SK-N-DZ (cell line): ENCODE measurements at places on chromosomes 1 and 21.

DNA sequence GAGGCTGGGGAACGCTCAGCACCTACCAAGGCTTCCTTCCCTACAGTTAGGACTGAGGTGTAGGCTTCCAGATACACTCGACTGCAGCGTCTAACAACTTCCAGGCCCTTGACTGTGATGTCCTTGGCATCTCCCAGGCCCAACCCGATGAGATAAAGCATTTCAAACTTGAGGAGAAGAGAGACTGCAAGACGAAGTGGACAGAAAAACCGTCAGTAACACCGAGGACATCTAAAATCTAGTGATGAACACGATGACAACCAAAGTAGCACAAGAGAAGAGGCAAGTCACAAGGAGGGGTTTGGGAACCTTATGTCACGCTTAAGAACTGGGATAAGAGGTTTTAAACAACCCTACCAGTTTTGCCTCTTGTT lies 314 bp downstream of the DPH5 start:
- DNase-seq: no peak

GRCh38 chr1:109864930-109865612 lies 45.6 kb upstream of the CSF1 start:
- no peak for DNase-seq

GRCh38 chr1:183467687-183468086 lies 4.6 kb upstream of the SMG7 start:
- DNase-seq: no peak

GRCh38 chr1:245704765-245705164 lies 550.0 kb downstream of the KIF26B start:
- no peak for DNase-seq

GRCh38 chr1:228397966-228398365 lies 8.7 kb downstream of the TRIM11 start:
- no peak for DNase-seq

- DNase-seq: no peak
Observed at GRCh38 chr1:209483691-209484090, 99.8 kb upstream of the CAMK1G start.

DNA sequence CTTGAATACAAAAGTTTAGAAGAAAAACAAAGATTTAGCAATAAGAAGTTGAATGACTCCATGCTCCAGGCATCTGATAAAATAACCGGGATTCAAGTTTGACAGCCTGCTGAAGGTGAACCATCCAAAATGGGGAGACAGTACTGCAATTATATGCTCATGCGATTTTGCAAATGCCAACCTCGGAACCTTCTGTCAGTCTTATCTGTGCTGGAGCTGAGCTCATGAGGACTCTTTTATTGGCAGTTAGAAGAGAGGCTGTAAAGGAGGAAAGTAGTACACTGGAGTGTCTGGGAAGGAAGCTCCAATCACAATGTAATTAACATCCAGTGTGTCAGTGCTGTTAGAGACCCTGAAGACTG lies 170.0 kb downstream of the GALNT2 start:
- no peak for DNase-seq

- no peak for DNase-seq
Observed at GRCh38 chr1:204462229-204462561, 32.4 kb downstream of the PIK3C2B start.

DNA sequence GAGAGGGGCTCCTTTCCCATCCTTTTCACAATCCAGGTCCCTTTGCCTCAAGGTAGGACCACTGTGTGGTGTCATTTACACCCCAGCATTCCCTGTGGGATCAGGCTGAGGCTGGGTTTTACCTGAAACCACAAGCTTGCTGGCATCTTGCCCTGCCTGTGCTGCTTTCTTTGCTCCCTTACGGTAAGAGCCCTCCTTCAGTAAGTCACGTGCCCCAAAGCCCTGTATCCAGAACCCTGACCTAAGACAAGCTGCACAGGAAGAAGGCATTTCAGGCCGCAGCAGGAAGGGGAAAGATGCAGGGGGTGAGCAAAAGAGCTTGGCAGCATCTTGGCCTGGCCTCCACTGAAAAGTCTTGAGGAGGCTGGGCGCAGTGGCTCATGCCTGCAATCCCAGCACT lies 58.4 kb downstream of the KLHDC7A start:
- no peak for DNase-seq

DNA sequence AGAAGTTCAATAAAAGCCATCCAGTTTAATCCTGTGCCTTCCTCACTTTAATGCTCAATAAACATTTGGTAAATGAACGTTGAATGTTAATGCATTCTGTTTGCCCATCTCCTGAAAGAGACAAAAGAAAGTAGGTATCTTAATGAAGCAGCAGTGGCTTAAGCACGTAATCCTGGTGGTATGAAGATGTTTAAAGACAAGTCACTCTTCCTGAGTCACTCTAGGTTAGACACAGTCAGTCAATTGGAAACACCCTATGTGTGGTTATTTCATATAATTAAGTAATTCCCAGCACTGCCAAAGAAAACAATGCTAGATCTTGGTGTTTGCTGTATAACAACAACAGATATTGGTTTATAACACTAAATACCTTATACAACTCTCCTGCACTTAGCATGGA lies 334.0 kb upstream of the FMN2 start:
- DNase-seq: no peak

GRCh38 chr1:119372503-119373086 lies 4.0 kb downstream of the HAO2 start:
- DNase-seq: no peak

DNA sequence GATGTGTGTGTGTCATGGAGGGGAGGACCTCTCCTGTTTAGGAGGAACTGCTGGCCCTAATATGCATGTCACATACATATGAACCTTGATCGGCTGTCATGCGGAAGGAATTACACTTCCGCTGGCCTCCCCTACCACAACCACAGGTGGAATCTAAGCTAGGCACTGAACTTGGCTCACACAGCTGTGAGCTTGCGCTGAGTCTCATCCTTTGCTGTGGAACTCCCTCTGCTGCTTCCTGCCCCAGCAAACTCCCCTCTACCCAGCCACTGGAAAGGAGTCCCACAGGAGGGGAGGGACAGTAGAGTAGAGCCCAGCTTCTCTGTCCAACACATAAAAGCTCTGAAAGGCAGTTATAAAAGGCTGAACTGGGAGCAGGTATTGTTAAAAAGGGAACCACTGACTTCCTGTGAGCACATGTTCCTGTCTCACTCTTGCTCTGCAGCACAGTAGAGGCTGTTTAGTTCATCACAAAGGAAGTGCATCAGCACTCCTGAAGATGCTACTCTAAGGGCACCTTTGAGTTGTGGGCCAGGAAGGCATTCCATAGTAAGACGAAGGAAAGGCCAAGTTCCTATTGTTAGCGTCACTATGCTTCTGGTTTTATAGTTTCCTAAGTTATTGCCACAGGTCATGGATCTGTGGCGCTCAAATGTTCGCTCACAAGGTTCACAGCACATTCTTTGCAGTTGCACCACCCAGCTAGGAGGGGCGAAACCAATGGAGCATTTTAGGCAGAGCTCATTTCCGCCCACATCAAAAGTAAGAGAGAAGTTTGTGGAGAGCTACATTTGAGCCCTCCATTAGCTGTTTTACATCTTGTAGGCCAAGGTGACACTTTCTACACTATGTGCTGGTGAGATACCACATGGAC lies 17.7 kb upstream of the PTPRC start:
- DNase-seq: no peak

- DNase-seq: no peak
Observed at GRCh38 chr1:64179588-64179987, 23.8 kb upstream of the UBE2U start.

GRCh38 chr1:227913396-227913763 lies 34.4 kb downstream of the WNT9A start:
- no peak for DNase-seq

- no peak for DNase-seq
Observed at GRCh38 chr21:42265231-42265812, 46.4 kb downstream of the ABCG1 start.

GRCh38 chr1:58781541-58782177 lies 2.2 kb downstream of the JUN start:
- peak; percentile 72 for DNase-seq

DNA sequence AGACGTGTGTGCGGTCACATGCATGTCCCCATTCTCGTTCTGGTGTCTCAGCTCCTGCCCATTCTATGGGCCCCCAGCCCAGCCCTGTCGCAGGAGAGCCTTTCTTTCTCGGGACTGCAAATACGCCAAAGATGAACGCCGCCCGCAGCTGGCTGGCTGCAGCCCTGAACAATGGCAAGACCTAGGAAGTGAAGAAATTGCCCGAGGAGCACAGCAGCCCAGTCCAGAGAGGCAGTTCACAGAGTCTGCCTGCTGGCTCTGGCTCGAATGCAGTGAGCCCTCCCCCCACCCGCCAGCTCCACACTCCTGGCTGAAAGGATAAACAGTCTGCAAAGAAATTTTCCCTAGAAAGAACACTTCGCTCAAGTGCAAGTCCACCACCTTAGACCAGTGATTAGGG lies 23.3 kb downstream of the PAX7 start:
- no peak for DNase-seq

DNA sequence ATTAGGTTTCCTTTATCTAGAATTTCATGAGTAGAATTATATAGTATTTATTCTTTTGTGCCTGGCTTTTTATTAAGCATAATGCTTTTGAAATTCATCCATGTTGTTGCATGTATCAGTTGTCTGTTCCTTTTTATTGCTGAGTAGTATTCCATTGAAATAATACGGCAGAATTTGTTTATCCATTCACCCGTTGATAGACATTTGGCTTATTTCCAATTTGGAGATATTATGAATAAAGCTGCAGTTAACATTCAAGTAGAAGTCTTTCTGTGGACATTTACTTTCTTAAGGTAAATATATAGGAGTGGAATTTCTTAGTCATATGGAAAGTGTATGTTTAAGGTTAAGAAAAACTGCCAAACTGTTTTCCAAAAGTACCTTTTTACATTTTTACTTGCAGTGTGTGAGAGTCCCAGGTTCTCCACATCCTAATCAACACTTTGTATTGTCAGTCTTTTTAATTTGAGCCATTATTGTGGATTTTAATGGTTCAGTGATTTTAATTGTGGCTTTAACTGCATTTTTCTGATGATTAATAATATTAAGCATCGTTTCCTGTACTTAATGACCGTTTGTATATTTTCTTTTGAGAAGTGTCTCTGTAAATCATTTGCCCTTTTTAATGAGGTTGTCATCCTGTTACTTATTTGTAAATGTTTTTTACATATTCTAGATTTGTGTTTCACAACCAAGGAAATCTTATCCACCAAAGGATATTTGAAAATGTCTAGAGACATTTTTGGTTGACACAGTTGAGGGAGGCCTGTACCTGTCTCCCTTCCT lies 22.7 kb downstream of the KCTD3 start:
- no peak for DNase-seq

DNA sequence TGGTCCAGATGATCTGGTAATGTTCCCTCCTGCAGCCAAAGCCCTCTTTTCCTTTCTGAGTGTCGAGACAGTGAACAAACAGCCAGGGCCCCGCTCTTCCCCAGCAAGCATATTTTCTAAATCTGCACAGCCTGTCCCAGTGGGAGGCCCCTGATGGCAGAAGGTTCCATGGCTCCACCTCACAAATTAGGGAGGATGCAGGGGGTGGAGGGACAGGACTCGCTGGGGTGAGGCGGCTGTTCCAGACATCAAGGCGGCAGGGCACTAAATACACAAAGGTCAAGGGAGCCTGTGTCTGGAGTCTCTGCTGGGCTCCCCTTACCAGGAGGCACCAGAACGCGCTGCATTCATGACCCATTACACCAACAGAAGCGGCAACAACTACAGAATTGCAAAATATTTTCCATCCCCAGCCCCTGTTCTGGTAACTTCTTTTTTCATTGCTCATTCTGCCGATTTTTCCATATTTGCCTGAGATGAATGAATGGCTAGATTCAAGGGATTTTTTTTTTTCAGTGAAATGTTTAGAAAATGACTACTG lies 27.0 kb upstream of the PRELP start:
- DNase-seq: no peak

- DNase-seq: no peak
Observed at GRCh38 chr1:33797849-33798248, 66.0 kb upstream of the HMGB4 start.

DNA sequence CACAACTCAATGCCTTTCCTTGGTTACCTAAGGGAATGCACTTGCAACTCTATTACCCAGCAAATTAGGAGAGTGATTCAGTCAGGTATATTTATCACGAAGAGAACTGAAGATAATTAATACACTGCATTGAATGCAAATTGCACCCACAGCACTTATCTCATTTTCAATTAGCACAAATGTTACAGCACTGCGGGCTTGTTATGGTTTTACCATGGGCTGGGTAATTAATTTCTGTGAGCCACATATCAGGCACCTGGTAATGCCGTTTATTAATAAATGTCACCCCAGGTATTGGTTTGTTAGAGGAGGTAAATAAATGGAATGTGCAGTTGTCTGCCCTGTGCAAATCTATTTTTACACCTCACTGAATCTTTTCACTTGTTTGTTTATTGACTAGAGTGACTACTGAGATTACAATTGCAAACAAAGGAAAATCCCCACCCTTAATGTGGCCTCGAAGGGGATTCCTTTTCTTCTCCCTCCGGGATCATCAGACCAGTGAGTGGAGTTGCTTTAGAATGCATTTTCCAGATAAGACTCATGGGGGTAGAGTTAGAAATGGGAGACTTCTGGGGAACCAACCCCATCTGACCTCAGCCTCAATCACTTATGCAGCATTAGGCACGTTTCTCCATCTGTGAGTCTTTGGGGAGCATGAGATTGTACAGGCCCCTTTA lies 269.3 kb downstream of the RPS6KC1 start:
- DNase-seq: no peak

GRCh38 chr1:229620876-229621275 lies 5.0 kb downstream of the TAF5L start:
- no peak for DNase-seq

GRCh38 chr1:11174261-11174942 lies 14.8 kb upstream of the ANGPTL7 start:
- DNase-seq: no peak

DNA sequence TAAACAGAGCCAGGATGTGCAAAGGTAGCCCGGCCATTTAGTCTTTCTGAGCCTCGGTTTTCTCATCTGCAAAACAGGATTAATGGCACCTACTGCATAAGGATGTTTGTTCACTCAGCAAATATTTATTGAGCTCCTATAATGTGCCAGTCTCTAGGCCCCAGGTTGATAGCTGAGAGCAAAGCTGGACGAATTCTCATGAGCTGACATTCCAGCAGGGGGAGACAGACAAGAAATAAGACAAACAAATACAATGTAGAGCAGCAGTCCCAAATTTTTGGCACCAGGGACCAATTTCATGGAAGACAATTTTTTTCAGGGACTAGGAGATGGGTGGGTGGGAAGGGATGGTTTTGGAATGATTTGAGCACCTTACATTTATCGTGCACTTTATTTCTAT lies 74.3 kb upstream of the PAX7 start:
- DNase-seq: no peak

- no peak for DNase-seq
Observed at GRCh38 chr1:150976879-150977694, 2.5 kb upstream of the CERS2 start.
